ENCODE measurements at places on chromosomes 13 and 19.
A peak's percentile ranks its signal among the peaks of the same experiment; 100 is the strongest.

DNA sequence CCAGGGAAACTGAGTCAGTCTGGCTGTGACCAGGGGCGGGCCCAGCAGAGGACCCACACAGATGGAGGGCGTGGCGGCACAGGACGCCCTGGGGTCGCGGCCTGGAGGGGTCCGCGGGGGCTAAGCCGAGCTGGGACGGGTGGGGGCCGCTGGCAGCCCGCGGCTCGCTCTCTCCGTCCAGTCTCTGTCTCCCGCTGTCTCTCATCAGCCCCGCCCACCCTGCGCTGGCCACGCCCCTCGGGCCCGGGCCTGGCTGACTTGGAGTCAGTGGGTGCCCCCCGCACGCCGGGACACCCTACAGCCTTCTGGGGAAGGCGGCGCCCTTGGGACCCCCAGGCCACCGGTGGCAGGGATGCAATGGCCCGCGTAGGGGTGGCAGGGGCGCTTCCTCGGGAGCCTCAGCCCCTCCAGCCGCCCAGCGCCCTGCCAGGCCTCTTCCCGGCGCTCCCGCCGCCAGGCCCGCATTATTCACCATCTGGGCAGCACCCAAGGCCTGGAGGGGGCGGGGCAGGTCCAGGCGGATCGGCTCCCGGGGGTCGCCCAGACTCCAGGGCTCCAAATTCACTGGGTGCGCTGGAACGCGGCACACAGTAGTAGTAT, at the start of gene TBXA2R:
Gene TBXA2R, minus strand, starts transcription at position 186 of the 600 bp plus-strand sequence. CDS start 6,241 bp downstream, outside the sequence.
- peak; percentile 76 for DNase-seq
- H3K27ac ChIP-seq = no peak within 1 kb of the TSS
- H3K36me3 ChIP-seq = peaks cover 3% of the 10 kb centered on the region
- peak within 1 kb of the TSS; percentile 26 for H3K4me3 ChIP-seq
- peaks cover 2% of the 10 kb centered on the region for H3K4me1 ChIP-seq
- peaks cover 2% of the 10 kb centered on the region for H3K27me3 ChIP-seq

GRCh38 chr19:43532571-43532961, 422 bp upstream of the ZNF575 start:
- H3K36me3 ChIP-seq = peaks cover 9% of the 10 kb centered on the region
- H3K4me1 ChIP-seq = peaks cover 24% of the 10 kb centered on the region
- H3K27me3 ChIP-seq = no peaks in the 10 kb centered on the region
- peak overlapping the region; percentile 83 for H3K4me3 ChIP-seq

DNA sequence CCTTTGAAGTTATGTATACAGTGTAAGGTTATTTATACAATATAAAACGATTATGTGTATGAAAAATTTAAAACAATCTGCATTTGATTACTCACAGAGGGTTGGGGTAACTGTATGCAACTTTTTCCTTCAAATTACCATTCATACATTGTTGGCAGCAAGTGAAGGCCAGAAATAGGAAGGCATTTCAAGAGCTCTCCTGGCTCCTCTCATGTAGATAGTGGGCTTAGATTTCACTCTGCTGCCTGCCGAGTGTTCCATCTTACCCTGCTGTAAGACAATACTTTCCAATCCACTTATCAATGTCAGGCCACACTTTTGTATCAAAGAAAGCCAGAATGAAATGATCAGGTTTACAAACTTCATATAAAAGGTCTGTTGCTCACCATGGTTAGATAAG, 245.2 kb downstream of the DNAJC15 start:
- H3K4me3 ChIP-seq = no peak overlapping the region
- H3K27me3 ChIP-seq = peaks cover 2% of the 10 kb centered on the region
- no peaks in the 10 kb centered on the region for H3K4me1 ChIP-seq

- H3K27me3 ChIP-seq = no peaks in the 10 kb centered on the region
- H3K4me1 ChIP-seq = no peaks in the 10 kb centered on the region
- no peak for DNase-seq
- H3K27ac ChIP-seq = no peak overlapping the region
- no peak overlapping the region for H3K4me3 ChIP-seq
Measured at GRCh38 chr13:66154354-66154753, 1075.8 kb downstream of the PCDH9 start.

- H3K27ac ChIP-seq = peak within 1 kb of the TSS; percentile 92
- peaks cover 5% of the 10 kb centered on the region for H3K27me3 ChIP-seq
- peaks cover 10% of the 10 kb centered on the region for H3K4me1 ChIP-seq
- H3K4me3 ChIP-seq = peak within 1 kb of the TSS; percentile 88
- peak; percentile 97 for DNase-seq
Measured at GRCh38 chr19:53333463-53334449, at the start of gene ZNF845. TSS of gene ZNF845 (plus strand) at chr19:53333749. CDS start at chr19:53341308, 7,559 bp downstream.

- H3K27me3 ChIP-seq = peaks cover 81% of the 10 kb centered on the region
- H3K36me3 ChIP-seq = no peaks in the 10 kb centered on the region
- DNase-seq = peak; percentile 48
- peak overlapping the region; percentile 67 for H3K4me3 ChIP-seq
Measured at GRCh38 chr13:78602561-78603239, 652 bp downstream of the POU4F1 start.

- DNase-seq = no peak
- H3K36me3 ChIP-seq = no peaks in the 10 kb centered on the region
- no peak overlapping the region for H3K4me3 ChIP-seq
- no peaks in the 10 kb centered on the region for H3K27me3 ChIP-seq
Measured at GRCh38 chr13:107734891-107735625, 480.3 kb downstream of the LIG4 start.

All from activated CD4-positive, alpha-beta T cell treated with anti-CD3 and anti-CD28 coated beads for 36 hours (primary cell).